ENCODE measurements at places on chromosomes 6 and 20. TPM values are rescaled to one million over a fixed set of nuclear protein-coding genes. Genes with fewer than 3 reads are reported as not detected.

MYBL2 gene
- 4.9 TPM for polyA plus RNA-seq

PAK5 gene
- not detected for polyA plus RNA-seq

- no peak for DNase-seq
- H3K27ac ChIP-seq = no peak overlapping the region
- H3K27me3 ChIP-seq = no peaks in the 10 kb centered on the region
These were observed 554.1 kb downstream of the PRKN start for GRCh38 chr6:162173466-162173865.

KIAA1755 gene
- not detected for polyA plus RNA-seq

GRCh38 chr6:91043751-91044150 is 456.9 kb upstream of the MAP3K7 start:
- peaks cover 5% of the 10 kb centered on the region for H3K27me3 ChIP-seq
- H3K36me3 ChIP-seq = no peaks in the 10 kb centered on the region
- H3K4me1 ChIP-seq = no peaks in the 10 kb centered on the region
- DNase-seq = no peak
- no peak overlapping the region for H3K27ac ChIP-seq

GRCh38 chr6:169520104-169520503 is 181.7 kb downstream of the WDR27 start:
- no peak overlapping the region for H3K4me3 ChIP-seq
- no peaks in the 10 kb centered on the region for H3K27me3 ChIP-seq
- DNase-seq = no peak
- no peak overlapping the region for H3K27ac ChIP-seq

ACTL10 gene
- 4.6 TPM for polyA plus RNA-seq

- H3K36me3 ChIP-seq = no peaks in the 10 kb centered on the region
- DNase-seq = no peak
These were observed 36.7 kb upstream of the CCN6 start for GRCh38 chr6:112017169-112017568.

GPANK1 gene
- 27.8 TPM for polyA plus RNA-seq

TSBP1 gene
- not detected for polyA plus RNA-seq

PRICKLE4 gene
- polyA plus RNA-seq = not detected

DNA sequence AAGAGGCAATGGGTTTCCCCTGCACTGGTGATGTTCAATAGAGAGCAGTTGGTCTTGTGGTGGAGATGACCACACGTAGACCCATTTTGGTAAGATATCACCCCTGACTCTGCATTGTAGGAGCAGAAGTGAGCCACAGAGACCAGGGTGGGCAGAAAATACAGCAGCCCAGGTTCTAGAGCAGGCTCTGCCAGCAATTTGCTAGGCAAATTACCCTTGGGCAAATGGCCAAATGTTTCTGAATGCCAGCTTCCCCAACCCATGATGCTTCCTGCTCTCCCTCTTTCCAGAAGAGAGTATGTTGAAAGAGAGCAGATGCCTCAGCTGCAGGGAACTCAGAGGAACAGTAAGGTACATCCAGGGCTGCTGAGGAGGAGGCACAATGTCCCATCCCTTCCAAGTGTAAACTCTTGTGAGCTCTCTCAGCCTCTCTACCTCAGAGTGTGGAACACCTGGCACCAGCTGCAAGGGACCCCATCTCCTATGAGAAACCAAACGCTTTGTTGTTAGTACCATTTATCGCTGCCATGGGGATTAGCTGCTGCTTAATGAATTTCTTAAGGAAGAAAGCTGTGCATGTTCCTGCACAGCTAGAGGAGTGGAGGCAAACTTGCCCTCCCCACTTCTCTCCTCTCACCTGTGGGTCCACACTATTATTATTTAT is 317.5 kb upstream of the MOCS1 start:
- H3K4me1 ChIP-seq = no peaks in the 10 kb centered on the region
- no peak overlapping the region for H3K4me3 ChIP-seq
- H3K27ac ChIP-seq = no peak overlapping the region
- no peaks in the 10 kb centered on the region for H3K36me3 ChIP-seq

TAAR9 gene
- not detected for polyA plus RNA-seq

GRCh38 chr6:124434421-124434820 is 527.8 kb upstream of the RNF217 start:
- H3K36me3 ChIP-seq = no peaks in the 10 kb centered on the region
- no peak overlapping the region for H3K4me3 ChIP-seq
- H3K4me1 ChIP-seq = no peaks in the 10 kb centered on the region
- DNase-seq = no peak

- peaks cover 8% of the 10 kb centered on the region for H3K36me3 ChIP-seq
- no peak for DNase-seq
These were observed 31.0 kb upstream of the NTSR1 start for GRCh38 chr20:62677678-62678077.

DNA sequence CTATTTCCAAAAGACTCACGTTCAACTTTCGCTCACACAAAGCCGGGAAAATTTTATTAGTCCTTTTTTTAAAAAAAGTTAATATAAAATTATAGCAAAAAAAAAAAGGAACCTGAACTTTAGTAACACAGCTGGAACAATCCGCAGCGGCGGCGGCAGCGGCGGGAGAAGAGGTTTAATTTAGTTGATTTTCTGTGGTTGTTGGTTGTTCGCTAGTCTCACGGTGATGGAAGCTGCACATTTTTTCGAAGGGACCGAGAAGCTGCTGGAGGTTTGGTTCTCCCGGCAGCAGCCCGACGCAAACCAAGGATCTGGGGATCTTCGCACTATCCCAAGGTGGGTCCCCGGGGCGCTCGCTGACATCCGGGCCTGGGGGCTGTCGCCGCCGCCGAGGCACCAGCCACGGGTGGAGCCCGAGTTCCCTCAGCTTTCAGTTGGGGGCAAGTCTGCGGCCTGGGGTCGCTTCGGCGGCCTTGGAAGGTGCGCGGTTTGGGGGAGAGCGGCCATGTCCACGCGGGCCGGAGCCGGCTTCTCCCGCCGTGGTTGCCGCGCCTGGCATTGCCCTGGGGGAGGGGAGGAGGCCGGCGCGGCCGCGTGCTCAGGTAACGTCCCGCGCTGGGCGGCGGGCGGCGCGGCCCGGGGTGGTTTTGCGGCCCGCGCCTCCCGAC is 429 bp downstream of the AMD1 start:
- H3K36me3 ChIP-seq = no peaks in the 10 kb centered on the region
- peak overlapping the region; percentile 97 for H3K4me3 ChIP-seq
- peak; percentile 57 for DNase-seq
- no peaks in the 10 kb centered on the region for H3K27me3 ChIP-seq
- H3K27ac ChIP-seq = peak overlapping the region; percentile 99
- H3K4me1 ChIP-seq = peaks cover 47% of the 10 kb centered on the region

- H3K4me3 ChIP-seq = no peak overlapping the region
- no peaks in the 10 kb centered on the region for H3K27me3 ChIP-seq
- H3K27ac ChIP-seq = no peak overlapping the region
- no peaks in the 10 kb centered on the region for H3K4me1 ChIP-seq
- DNase-seq = no peak
These were observed 154.1 kb upstream of the BMP2 start for GRCh38 chr20:6613280-6613861.

DNA sequence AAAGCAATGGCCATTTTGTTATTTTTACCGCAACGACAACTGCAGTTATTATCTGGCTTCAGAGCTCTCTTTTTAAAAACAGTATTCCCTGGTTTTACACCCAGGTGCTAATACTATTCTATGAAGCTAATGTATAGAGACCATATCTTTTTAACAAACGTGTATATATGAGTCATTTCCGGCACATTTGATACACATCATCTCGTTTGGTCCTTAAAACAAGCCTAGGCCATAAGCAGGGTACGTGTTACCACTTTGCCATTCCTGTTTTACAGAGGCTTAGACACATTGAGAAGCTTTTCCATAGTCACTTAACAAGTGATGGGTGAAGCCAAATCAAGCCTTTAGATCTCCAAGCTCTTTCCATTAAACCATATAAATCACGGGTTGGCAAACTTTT is 5.5 kb downstream of the TRAF3IP2 start:
- H3K27ac ChIP-seq = no peak overlapping the region
- no peak overlapping the region for H3K4me3 ChIP-seq
- DNase-seq = no peak
- H3K36me3 ChIP-seq = peaks cover 8% of the 10 kb centered on the region
- peaks cover 50% of the 10 kb centered on the region for H3K4me1 ChIP-seq

- no peak for DNase-seq
- H3K27ac ChIP-seq = no peak overlapping the region
- peaks cover 7% of the 10 kb centered on the region for H3K4me1 ChIP-seq
- no peak overlapping the region for H3K4me3 ChIP-seq
- peaks cover 9% of the 10 kb centered on the region for H3K36me3 ChIP-seq
These were observed 10.6 kb downstream of the DDR1 start for GRCh38 chr6:30894935-30895334.

GRCh38 chr6:112680091-112680490 is 333.0 kb downstream of the RFPL4B start:
- no peaks in the 10 kb centered on the region for H3K27me3 ChIP-seq
- no peaks in the 10 kb centered on the region for H3K36me3 ChIP-seq
- no peak overlapping the region for H3K4me3 ChIP-seq

DNA sequence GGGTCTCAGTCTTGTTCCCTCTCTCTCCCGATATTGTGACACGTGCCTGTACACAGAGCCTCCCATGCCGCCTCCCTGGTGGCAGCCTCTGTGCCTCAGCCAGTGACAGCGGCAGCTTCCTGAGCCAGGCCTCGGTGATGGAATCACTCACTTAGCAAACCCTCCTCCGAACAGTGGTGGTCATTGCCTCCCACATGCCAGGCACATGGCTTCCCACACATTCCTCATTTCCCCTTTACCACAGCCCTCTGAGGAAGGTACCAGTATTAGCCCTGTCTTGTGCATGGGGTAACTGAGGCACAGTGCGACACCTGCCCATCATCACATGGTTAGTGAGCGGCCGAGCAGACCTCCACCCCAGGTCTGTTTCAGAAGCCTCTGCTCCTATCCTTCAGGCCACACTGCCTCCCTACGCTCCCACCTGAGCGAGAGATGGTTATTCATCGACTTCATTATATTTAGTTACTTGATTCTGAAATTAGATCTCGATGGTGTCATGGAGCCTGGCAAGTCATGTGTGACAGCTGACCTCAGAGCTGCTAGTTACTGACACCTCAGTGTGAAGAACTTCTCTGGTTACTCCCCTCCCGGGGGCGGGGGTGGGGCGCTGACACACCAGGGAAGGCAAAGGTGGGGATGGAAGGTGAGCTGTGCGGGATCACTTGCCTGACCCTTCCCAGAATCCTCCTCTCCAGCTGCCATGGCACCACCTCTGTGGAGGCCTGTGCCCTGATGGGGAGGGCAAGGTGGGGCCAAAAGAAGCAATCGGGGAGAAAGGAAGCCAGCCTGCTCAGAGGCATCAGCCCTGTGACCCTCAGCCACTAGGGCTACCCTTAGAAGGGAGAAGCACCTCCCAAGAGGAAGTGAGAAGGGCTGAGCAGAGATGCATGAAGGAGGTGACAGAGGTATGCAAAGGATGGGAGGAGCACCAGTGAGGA is 17.9 kb downstream of the MDGA1 start:
- DNase-seq = peak; percentile 73
- H3K4me3 ChIP-seq = peak overlapping the region; percentile 75
- H3K27me3 ChIP-seq = no peaks in the 10 kb centered on the region
- H3K27ac ChIP-seq = peak overlapping the region; percentile 64
- H3K4me1 ChIP-seq = peaks cover 34% of the 10 kb centered on the region
- no peaks in the 10 kb centered on the region for H3K36me3 ChIP-seq

DNA sequence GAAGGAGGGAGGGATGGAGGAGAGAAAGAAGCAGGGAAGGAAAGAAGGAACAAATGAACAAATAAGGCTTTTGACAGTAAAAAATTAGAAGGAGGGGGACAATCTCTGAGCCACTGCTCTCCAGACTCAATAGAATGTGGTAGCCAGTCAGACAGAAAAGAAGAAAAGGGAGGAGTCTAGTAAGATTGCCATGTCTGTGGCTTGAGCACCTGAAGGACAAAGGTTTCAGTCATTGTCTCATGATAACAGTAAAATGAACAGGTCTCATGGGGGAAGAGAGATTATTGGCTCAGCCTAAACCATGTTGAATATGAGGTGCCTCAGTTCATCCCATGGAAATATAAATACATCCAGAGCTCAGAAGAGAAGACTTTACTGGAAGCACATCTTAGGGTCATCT is 14.0 kb upstream of the LOC128125822 start:
- H3K4me1 ChIP-seq = no peaks in the 10 kb centered on the region
- H3K4me3 ChIP-seq = no peak overlapping the region
- DNase-seq = no peak

GRCh38 chr20:62217913-62218773 is 1.9 kb downstream of the HRH3 start:
- H3K27ac ChIP-seq = no peak overlapping the region
- H3K4me3 ChIP-seq = peak overlapping the region; percentile 42
- no peak for DNase-seq

GRCh38 chr6:13466304-13467215 is 20.8 kb downstream of the GFOD1 start:
- H3K4me1 ChIP-seq = peaks cover 47% of the 10 kb centered on the region
- no peaks in the 10 kb centered on the region for H3K27me3 ChIP-seq
- peak overlapping the region; percentile 58 for H3K27ac ChIP-seq

DNA sequence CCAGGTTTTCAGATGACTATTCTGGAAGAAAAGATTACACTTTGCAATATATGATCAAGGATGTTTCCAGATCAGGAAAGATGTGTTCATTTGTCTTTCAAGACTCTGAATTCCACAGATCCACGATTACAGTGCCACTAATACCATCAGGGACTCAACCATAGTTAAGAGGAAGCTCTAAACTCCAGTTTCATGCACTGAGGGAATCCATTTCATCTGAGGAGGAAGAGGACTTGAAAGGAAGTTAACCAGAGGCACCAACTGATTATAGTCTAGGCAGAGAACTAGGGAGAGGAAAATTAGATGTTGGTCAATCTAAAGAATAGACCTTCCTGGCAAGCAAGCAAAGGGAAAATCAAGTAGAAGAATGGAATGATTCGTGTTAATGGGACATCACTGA is 218.3 kb upstream of the PRDM1 start:
- peaks cover 72% of the 10 kb centered on the region for H3K4me1 ChIP-seq
- H3K27me3 ChIP-seq = no peaks in the 10 kb centered on the region
- peak overlapping the region; percentile 43 for H3K27ac ChIP-seq
- no peak for DNase-seq
- no peak overlapping the region for H3K4me3 ChIP-seq
- peaks cover 9% of the 10 kb centered on the region for H3K36me3 ChIP-seq

PARD6B gene
- 0.71 TPM for polyA plus RNA-seq

MUCL3 gene
- not detected for polyA plus RNA-seq

DNA sequence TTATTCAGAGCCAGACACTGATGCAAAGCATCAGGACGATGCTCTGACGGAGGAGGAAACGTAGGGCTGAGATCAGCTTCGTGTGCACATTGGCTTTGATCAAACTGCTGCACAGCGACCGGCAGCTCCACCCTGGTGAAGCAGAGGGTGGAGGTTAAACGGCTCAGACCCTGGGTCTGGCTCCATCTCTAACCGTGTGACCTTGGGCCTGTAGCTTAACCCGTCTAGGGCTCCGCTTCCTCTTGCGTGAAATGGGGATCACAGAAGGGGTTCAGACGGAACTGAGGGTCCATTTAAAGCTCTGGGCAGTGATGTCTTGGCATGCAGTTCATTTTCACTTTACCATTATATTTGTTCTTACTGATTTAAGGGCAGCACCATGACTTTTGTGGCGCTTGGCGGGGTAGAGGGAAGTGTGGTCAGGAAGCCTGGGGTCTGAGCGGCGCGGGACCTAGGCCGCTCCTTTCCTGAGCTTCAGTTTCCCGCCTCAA is 644 bp downstream of the RBL1 start:
- H3K27ac ChIP-seq = peak overlapping the region; percentile 61
- H3K4me3 ChIP-seq = peak overlapping the region; percentile 99
- H3K4me1 ChIP-seq = peaks cover 24% of the 10 kb centered on the region

Measured in naive B cell (primary cell).